ENCODE measurements at places on chromosomes 7 and 10.

GRCh38 chr7:87231258-87231657, 11.7 kb upstream of the TMEM243 start:
- no peak for DNase-seq

DNA sequence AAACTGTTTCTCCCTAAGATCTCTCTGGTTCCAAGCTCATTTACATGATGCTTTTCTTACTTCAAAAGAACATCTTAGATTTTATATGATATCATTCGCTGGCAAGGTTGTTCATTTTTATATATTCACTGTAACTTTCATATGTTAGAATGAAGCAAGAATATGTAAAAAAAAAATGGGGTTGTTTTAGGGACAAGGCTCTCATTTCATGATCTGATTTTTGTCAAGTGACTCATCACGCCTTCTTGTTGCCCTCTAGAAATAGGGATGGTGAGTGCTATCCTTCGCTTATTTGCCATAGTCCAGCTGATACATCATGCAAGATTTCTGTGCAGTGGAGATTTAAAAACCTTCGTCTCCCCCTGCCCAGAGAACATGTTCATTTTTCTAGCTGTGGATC, 14.0 kb upstream of the CELF2 start:
- DNase-seq, result peak; percentile 66

- DNase-seq, result peak; percentile 64
Observed at GRCh38 chr7:146961617-146962016, 845.0 kb downstream of the CNTNAP2 start.

DNA sequence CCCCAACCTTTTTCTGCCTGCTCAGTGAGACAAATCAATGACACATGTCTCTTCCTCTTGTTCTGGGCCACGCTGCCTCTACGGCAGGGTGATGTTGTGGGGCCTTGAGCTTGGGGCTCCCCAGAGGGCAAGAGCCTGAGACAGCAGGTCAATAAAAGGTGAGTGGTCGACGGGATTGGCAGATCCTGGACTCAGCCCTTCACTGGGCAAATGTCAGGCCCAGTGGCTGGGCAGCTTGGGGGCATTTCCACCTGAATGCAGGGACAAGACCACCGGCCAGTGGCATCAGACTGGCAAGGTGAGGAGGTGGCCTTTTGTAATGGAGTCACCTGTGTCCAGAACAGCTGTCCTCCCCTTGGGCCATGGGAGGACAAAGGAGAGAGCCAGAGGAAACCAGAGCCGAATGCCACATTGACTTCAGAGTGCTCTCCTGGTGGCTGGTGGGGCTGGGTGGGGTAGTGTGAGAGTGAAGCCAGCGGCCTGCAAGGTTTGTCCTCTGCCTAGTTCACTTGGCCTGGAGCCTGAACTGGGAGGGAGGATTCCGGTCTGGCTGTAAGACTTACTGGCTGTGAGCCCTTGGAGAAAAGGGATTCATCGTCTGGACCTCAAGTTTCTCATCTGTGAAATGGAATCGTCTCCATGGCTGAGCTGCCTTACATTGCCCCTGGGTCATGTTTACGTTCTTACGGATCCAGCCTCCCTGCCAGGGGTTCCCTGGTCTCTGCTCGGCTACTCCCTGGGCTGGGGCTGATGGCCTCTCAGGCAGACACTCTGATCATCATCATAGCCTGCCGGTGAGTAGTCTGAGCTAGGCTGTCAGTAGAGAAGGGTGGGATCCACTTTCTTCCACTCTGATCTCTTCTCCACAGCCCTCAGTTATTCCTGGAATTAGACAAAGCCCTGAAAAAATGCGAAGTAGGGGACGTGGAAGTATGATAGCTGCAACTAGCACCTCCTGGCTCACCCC, 25.4 kb upstream of the CRHR2 start:
- DNase-seq, result no peak

GRCh38 chr10:34295142-34295548, 520.0 kb downstream of the PARD3 start:
- DNase-seq, result peak; percentile 89

GRCh38 chr7:26626687-26627086, 237.7 kb downstream of the SKAP2 start:
- DNase-seq, result no peak

- no peak for DNase-seq
Observed at GRCh38 chr7:149850716-149851115, 12.5 kb downstream of the ZNF862 start.

GRCh38 chr10:69338133-69338456, 59.8 kb downstream of the HK1 start:
- no peak for DNase-seq

DNA sequence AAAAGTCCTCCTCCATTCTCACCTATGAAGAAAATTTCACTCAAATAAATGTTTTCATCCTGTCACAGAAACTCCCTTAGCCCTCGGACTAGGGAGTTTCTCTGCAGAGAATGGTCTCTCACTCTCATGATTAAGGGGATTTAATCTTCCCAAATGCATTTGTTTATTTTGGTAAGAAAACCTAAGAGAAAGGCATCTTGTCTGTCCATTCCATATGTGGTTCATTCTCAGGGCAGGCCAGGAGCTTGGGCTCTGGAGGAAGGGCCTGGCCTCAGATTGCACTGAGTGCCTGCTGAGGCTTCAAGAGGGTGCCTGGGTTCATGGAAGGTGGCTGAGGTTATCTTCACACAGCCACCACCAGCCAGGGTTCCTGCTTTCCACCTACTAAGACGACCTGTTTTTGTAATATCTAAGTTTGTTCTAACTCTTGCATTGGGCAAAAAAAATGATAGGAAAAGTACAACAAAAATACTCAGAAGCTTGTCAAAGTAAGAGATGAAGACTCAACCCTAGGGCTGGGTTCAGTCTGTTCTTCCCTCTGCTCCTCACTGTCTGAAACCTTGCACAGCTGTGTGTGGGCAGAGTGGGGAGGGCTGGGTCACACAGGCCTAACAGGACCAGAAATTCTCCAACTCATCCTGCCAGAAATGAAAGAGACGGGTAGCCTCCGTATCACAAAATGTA, 186.7 kb downstream of the CXCL12 start:
- DNase-seq, result no peak

- no peak for DNase-seq
Observed at GRCh38 chr7:30505174-30505697, 607 bp upstream of the GGCT start.

DNA sequence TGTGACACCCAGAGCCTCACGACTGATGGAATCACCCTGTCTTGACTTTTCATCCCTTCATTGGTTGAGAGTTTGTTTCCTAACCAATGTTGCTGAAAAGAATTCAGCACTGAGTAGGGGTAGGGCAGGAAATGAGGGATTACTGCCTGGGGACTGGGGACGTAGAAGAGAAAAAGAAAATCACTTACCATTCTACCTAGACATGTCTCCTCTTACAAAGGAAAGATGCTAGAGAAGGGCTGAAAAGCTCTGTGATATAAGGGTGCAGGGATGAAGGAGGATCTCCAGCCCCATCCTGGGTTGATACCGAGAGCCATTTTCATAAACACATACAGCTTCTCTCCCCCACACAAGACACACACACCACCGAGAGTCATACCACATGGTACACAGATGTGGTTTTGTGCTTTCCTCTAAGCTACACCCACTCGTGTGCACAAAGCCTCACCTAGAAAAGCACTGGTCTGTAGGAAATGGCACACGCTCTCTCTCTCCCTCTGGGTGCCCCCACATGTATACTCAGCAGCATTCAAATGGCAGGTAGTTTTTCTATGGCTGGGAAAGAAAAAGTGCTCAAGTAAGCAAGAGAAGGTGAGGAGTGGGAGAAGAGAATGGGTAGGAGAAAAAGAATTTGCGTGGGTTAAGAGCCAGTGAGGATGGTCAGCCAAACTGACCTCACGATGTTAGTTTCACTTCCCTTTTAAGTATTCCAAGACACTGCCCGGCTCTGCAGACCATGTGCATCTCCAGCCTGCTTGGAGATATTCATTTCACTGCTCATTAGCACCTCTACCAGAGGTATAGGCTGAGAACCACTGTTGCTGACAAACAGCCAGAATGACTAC, 85.8 kb downstream of the CALD1 start:
- peak; percentile 78 for DNase-seq

GRCh38 chr10:74000892-74001669, 3.2 kb downstream of the VCL start:
- no peak for DNase-seq

DNA sequence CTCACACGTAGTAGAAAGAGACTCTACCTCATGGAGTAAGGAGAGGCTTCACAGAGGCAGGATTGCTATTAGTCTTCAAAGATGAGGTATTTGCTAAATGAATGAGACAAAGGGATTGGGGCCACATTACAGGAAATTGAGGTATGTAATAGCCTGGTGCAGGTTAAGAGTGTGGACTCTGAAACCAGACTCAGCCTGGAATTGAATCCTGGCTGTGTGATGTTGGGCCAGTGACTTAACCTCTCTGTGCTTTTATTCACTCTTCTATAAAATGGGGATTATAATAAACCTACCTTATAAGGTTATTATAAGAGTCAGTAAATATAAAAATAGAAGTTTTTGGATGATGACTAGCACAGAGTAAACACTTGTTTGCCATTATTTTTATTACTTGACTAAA, 64.7 kb upstream of the ATRNL1 start:
- DNase-seq, result no peak

- DNase-seq, result peak; percentile 41
Observed at GRCh38 chr7:84060760-84061261, 133.8 kb downstream of the SEMA3A start.

- DNase-seq, result peak; percentile 34
Observed at GRCh38 chr7:116177009-116177408, 33.3 kb upstream of the TES start.

DNA sequence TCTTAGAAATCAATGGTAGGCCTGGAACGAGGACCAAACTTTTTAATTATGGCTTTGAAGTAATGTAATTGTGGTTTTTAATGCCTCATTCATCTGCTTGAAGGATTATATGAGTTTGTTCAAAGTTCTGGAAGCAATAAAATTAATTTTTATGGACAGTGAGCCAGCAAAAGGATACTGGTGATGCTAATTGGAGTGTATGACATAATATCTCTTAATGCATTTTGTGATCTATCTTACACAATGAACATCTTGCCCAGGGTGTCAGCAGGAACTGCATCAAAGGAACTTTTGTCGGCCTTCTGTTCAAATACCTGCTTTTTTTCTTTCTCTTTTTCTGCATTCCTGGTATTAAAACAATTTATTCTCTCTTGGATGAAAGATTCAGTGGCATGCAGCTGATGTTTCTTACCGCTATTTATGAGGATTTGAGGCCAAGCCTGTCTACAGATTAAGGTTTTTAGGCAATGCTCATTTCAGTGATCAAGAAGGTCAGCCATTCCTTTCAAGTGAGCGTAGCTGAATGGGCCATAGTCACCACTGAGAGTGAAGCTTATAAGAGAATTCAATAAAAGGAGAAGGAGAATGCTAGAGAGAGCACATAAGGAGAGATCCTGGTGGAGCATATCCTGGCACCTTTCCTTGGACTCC, 974.8 kb downstream of the SORCS3 start:
- no peak for DNase-seq

DNA sequence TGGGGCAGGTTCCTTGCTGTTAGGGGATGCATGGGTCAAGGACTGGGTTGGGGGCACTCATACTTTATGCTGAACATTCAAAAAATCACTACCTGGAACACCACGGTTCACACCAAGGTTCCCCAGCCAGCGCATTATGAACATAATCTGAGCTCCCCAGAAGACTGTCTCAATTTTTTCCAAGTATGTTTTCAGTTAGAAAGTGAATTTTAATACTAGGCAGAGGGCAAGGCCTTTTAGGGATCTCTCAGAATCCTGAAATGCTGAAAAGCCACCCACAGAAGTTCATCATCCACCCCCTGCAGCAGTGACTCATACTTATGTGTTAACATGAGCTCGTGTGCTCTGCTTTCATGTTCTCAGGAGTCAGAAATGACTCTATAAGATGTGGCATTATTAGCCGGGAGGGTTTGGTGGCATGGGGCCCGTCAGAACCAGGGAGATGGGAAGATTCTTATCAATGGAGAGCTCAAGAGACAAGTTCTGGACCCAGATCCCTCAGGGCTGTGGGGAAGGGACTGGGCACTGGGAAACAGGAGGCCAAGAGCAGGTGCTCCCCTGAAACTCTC, 185.2 kb upstream of the ITGB1 start:
- peak; percentile 92 for DNase-seq

- DNase-seq, result no peak
Observed at GRCh38 chr7:106283501-106283830, 1.3 kb downstream of the NAMPT start.

DNA sequence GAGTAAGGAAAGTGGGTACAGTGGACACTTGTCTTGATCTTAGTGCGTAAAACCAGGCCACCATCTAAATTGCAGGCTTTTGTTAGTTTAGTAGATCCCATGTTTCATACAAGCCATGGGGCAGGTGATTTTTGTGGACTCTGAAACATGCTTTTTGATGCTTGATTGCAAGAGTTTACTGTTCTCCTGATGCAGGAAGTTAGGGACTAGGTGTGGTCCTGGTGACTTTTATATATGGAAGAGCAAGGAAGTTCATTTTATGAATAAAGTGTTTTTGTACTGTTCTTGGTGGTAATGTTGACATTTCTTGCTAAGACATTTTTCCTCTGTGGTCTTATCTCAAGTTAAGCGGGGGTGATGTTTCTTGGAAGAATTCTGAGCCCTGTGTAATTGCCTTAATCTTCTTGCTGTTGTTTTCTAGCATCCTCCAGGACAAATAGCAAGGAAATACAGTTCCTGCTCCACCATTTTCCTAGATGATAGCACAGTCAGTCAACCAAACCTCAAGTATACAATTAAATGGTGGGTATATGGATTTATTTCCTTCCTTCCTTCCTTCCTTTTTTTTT, 89.0 kb upstream of the GJD4 start:
- no peak for DNase-seq

- DNase-seq, result peak; percentile 27
Observed at GRCh38 chr10:26499426-26499825, 61.3 kb downstream of the APBB1IP start.

GRCh38 chr10:125201791-125202622, 41.6 kb upstream of the CTBP2 start:
- DNase-seq, result no peak

DNA sequence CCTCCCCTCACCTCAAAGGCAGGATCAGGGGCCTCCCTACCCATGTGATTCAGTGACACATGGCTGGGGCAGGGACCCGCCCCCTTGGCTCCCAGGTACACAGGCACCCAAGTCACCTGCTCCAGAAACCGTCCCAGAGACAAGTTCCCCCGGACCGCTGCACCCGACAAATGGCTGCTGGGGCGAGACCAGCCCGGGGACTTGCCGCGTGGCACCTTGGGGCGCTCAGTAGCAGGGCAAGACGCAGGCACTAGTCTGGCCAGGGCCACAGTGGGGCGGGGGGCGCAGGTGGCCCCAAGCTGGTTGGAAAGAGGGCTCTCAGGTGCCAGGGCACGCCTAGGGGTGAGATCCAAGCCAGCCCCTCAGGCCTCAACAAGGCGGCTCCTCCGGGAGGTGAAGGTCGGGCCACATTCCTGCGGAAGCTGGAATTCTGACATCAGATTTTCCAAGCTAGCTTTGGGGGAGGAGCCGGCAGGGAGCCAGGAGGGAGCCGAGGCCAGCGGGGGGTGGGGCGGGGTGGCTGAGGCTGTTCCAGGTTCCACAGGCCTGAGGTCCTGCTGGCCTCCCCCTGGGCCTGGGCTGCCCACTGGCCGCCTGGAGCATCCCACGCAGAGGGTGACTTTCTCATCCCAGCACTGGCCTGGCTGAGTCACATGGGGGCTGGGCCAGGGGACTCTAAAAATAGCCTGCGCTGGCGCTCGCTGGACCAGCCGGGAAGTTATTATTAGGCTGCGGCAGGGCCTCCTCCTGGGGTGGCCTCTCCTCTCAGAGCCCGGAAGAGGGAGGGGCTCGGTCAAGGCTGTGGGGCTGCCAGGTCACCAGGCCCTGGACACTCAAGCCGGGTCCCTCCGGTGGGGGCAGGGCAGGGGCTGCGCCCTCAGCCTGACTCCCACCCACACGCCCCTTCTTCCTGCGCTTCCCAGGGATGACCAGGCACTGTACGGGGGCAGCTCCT, 20.5 kb upstream of the INPP5A start:
- DNase-seq, result peak; percentile 97

- peak; percentile 18 for DNase-seq
Observed at GRCh38 chr10:29947701-29948060, 111.7 kb downstream of the JCAD start.

Measured in fibroblast of mammary gland (primary cell).